ENCODE measurements at places on chromosomes 11 and 22. TPM values are rescaled to one million over a fixed set of nuclear protein-coding genes. Genes with fewer than 3 reads are reported as not detected.
A peak's percentile ranks its signal among the peaks of the same experiment; 100 is the strongest.

Gene SEC14L6
- total RNA-seq = 0.19 TPM

Gene OR52I1
- total RNA-seq = 0.14 TPM

Gene FXYD2
- total RNA-seq = 4.3 TPM

Gene CFAP68
- total RNA-seq = 29.1 TPM

Gene PHF21B
- 0.92 TPM for total RNA-seq

Gene SCUBE1
- 3.1 TPM for total RNA-seq

Gene CLCF1
- total RNA-seq = 1.8 TPM

Gene CD3G
- total RNA-seq = not detected

Gene FGF19
- 0.41 TPM for total RNA-seq

Gene DDI1
- total RNA-seq = 2.8 TPM

Gene OR6A2
- total RNA-seq = 0.16 TPM

DNA sequence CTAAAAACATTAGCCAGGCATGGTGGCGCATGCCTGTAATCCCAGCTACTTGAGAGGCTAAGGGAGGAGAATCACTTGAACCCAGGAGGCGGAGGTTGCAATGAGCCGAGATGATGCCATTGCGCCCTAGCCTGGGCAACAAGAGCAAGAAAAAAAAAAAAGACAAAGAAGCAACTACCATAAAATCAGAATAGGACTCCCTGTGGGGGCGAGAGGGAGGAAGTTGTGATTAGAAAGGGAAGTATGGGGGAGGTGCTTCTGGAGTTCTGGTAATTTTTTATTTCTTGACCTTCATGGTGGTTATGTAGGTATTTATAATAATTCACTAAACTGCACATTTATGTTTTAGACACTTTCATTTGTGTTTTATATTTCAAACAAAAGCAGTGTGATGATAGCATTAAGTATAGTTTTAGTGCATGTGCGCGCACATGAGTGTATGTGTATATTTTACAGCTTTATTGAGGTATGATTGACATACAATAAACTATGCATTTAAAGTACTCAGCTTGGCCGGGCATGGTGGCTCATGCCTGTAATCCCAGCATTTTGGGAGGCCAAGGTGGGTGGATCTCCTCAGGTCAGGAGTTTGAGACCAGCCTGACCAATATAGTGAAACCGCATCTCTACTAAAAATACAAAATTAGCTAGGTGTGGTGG, 43.5 kb downstream of the SIK2 start:
- ATAC-seq = no peak

DNA sequence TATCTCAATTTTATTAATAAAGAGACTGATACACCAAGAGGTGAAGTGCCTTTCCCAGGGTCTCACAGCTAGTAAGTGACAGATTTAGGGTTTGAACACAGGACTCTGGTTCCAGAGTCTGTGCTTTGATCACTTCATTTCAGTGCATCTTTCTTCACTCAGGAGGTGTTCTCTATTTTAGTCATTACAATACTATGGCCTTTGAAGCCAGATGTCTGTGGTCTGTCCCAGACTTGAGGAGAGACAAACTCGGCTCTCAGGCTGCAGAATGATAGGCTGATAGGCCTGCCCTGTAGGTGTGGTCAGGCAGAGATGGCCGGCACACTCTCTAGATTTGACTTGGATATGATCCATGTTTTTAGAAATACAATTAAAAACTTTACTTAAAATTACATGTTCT, 478.5 kb upstream of the CCDC90B start:
- ATAC-seq = no peak

DNA sequence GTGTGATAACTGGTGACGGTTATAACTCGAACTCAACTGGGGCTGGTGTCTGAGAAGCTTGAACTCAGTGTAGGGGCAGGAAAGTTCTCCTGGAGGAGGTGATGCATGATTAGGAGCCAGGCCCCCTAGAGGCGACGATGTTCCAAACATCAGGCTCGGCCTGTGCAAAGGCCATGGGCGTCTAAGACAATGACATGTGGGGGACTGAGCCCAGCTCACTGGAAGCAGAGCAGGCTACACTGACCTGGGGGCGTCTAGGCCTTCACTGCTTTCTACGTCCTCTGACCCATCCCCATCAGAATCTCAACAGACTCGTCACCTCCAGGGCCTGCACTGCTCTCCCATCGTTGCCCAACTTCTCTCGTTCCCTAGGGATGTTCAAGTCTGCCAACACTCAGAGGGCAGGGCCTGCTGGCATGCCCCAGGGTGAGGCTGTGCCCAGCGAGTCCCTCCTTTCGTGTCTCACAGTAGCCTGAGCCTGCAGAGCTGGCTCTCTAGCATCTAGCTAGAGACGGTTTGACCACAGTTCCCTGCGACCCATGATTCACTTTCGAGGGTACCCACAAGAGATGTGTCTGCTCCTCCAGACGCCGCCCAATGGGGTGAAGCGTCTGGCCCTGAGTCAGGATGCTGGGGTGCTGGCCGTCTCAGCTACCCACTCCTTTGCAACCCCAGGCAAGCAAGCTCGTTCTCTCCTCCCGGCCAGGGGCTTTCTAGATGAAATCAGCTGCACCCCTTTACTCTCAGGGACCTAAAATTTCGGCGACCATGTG, 1.1 kb upstream of the ATG16L2 start:
- ATAC-seq = no peak

DNA sequence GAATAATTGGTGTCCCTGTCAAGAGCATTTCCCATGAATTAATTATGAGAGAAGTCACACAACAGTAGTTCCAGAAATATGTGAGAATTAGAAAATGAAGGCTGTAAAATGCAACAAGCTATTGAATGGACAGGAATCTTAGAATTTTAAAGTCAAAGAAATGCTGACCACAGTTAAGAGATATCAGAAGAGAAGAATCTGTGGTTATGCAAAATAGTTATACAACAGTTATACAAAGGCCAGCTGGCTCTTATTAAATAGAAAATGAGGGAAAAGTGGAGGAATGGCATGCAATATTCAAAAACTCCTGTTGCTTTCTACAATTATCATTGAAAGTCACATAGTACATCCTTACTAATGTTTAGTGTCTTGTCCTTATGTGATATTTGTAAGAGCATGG, 27.4 kb downstream of the CASP12 start:
- ATAC-seq = peak; percentile 73

DNA sequence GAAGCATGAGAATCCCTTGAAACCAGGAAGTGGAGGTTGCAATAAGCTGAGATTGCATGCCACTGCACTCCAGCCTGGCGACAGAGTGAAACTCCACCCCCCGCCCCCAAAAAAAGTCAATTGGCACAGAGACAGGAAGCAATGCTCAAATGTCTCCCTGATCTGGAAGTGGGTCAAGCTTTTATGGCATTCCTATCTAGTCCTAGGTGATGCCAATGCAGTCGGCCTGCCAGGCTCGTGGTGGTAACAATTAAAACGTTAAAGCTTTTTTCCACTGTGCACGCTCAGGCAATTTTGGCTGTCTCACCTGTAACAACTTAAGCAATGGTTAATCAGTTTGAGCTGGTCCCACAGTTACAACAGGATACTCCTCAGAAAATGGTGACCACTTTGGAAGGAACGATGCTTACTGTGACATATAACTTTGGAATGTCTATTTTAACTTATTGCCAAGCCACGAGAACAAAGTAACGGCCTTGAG, 18.9 kb upstream of the PISD start:
- no peak for ATAC-seq

GRCh38 chr11:103528596-103528995, 419.4 kb downstream of the DYNC2H1 start:
- ATAC-seq = peak; percentile 64

GRCh38 chr11:3914805-3915204, 59.3 kb downstream of the STIM1 start:
- ATAC-seq = no peak

DNA sequence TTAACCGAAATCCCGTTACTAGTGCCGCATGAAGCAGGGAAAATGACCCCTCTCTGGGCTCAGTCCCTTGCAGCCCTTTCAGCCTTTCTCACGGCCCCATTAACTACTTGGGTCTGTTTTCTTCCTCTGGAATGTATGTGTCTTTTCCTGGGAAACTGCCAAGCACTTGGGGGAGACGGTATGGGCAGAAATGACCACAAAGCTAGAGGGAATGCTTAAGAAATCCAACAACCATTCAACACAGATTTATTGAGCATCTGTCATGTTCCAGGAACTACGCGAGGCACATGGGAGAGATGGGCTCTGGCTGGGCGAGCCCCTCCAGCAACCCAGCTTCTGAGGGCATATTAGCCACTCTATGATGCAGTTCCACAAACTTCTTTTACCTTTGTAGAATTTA, 462.6 kb downstream of the BUD13 start:
- no peak for ATAC-seq

DNA sequence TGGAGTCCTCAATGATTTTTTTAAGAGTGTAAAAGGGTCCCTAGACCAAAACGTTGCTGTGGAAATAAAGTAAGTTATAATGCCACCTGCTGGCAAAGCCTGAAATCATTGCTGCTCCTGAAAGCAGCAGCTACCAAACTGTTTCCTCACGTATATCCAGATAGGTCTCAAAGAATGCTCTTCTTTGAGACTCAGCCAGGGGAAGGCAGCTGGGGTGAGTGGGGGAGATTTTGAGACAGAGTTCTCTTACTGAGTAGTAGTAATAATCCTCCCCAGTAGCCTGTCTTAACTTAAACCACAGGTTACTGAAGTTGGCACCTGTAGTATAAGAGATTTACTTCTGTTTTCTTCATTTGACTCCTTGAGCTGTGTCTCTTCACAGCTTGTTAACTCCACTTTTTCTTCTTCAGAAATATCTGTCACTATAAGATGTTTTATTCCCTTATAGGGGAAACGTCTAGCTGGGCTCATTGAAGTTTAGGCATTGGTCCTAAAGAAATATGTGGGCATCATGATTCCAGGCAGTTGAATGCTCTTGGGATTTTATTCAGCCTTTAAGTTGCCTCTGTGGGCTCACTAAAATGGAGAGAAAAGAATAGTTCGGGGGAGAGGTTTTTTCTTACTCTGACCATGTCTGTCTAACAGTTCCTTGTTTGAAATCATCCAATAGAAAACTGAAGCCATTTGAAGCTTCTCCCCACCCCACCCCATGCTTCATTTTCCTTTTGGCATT, 77.9 kb downstream of the BTBD10 start:
- no peak for ATAC-seq

- no peak for ATAC-seq
Observed at GRCh38 chr11:120499088-120499487, 12.5 kb upstream of the GRIK4 start.

DNA sequence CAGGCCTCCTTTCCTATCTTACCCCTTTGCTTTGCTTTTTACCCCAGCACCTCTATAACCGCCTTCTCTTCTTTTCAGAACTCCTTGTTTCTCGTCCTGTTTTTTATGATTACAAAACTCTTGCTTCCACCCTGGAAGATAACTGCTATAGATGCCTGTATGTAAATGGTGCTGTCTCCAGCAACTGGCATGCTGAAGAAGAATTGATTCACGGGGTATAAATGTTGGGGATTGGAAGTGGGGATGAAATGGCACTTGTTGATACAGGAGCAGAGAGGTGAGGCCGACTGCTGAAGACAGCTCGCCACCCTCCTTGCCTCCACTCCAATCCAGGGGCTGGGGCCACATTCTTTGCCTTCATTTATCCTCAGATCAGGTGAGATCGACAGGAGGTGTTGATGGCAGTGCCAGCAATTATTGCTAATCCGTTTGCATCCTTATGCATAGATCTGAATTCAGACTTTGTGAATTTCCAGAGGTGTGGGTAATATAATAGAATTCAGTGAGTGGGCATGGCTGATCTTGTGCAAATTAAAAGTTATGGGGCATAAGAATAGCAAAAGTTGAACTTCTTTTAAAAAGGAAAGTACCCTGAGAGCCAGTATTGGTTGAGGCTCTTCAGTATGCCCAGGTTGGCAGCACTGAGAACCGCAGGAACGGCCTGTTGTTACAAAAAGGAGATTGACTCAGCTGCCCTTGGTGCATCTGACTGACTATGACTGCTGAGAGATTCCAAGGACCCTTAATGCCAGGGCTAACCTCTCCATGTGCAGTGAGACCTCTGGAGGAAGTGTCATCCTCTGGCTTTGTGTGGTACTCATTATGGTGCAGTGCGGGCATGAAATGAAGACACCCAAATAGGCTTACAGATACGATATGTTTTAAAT, 5.3 kb downstream of the NEAT1 start:
- ATAC-seq = peak; percentile 10

DNA sequence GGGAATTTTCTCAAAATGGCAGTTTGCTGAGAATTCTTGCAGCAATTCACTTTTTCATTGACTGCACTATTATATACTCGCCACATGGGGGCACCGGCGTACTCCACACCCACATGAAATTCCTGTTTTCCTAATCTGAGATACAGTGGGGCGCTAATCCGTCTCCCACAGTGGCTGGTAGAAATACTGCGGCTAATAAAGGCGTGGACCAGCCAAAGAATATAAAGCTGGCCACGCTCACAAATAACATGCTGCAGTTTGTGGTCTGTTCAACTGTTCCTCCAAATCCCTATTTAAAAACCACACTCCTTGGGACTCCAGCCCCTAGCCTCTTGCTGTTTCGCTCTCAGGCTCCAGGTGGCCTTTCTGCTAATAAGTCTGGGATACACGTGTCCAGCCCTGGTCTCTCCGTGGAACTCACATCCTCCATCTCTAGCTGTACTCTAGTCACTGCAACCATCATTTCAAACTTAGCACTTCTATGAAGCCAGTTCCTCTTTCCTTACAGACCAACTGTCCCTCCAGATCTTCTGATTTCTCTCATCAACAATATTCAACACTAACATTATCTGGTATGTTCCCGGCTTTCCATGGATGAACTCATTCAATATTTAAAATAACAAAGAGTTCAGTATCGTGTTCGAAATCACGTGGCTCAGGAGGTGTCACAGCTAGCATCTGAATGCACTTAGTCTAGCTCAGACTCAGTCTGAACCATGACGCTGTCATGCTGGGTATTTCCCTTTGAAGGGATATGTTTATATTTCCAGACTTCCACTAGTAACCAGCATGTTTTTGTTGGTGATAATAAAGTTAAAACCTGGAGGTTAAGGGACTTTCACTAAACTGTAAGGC, 22.0 kb downstream of the TBRG1 start:
- peak; percentile 85 for ATAC-seq

- no peak for ATAC-seq
Observed at GRCh38 chr11:1752907-1753228, 2.5 kb upstream of the IFITM10 start.

GRCh38 chr11:41954034-41954433, 494.6 kb upstream of the LRRC4C start:
- ATAC-seq = no peak

DNA sequence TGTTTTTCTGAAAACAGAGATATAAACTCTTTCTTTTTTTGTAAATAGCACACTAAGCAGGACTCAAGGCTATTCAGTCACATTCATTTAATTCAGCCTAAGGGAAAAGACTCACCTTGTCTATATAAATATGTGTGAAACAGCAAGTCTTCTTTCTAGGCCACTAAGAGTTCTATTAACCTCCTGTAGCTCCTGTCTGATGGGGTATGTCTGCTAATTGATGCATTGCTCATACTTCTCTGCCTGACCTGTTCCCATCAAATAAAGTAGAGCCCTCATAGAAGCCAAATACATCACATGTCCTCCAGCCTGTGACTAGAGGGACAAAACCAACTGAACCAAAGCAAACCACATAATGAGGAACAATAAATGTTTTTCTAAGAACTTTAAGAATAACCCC, 68.2 kb downstream of the MSANTD4 start:
- ATAC-seq = no peak

All from motor neuron (in vitro differentiated cells).